Upper lobe of right lung (tissue), 1 donor: ENCODE measurements at places on chromosomes 16 and 17.

GRCh38 chr17:5668557-5669138 lies 84.3 kb upstream of the NLRP1 start:
- no peak for DNase-seq

GRCh38 chr17:49170216-49170615 lies 37.6 kb downstream of the B4GALNT2 start:
- no peak for DNase-seq

DNA sequence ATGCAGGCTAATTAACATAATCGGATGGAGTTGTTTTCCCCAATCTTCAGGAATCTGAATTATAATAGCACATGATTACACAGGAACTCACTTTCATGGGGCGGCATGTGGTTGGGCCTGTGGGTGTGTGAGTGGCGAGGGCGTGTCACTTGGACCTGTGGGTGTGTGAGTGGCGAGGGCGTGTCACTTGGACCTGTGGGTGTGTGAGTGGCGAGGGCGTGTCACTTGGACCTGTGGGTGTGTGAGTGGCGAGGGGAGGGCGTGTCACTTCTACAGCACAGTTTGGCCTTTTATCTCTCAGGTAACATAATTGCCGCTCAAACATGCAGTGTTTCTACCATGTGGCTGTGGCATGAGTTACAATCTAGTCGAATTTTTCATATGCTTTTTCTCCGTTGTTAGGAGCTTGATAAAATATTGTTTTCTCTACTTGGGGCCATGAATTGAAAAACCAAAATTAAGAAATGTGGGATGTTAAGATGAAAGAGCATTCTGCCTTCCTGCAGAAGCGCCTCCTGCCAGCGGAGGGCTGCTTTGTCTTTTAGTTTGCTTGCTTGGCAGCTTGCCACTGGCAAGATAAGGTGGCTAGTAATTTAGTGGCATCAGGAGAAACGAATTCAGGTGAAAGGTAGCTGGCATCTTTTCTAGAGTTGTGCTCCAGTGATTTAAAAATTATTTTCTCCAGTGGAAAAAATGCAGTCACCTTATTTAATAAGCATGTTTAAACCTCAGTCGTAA lies 36.2 kb downstream of the USP10 start:
- DNase-seq, result no peak

DNA sequence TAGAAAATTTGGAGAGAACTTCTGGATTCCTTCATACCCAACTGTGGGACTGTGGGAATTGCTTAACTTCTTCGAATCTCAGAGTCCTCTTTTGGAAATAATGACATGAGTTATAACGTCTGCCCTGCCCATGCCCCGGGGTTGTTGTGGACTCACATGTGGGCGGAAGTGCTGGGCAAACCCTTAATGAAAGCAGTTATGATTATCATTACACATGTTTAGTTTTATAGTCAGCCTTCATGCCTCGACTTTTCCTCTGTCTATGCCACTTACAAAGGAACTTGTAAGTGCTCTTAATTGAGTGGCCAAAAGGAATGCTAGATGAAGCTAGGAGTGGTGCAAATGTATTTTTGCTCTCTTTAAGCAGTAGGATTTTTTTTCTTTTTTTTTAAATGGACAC lies 3.9 kb downstream of the KRT27 start:
- DNase-seq, result no peak

DNA sequence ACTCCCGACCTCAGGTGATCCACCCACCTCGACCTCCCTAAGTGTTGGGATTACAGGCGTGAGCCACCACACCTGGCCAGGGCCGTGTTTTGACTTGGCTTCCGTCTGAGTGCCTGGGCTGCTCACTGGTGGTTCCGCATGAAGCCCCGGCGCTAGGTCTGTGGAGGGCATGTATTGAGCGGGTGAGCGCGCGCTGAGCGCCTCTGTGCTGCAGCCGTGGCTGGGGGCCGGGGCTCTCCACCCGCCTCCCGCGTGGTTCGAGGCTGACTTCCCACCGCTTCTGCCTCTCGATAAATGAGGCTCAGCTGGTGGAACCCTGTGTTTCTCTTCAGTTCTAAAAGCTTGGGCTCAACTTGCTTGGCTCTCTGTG lies 38.9 kb upstream of the ATP2A3 start:
- no peak for DNase-seq

DNA sequence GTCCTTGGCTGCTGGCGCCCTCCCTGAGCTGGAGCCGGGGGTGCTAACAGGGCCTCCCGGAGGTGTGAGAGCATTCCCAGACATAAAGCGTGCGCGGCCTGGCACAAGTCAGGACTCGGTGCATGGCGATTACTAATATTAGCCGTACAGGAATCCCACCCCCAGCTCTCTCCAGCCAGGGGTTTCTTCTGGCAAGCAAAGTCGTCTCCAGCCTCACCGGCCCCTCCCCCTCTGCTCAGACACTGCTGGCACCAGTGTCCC lies 5.0 kb downstream of the CASKIN1 start:
- DNase-seq, result no peak

DNA sequence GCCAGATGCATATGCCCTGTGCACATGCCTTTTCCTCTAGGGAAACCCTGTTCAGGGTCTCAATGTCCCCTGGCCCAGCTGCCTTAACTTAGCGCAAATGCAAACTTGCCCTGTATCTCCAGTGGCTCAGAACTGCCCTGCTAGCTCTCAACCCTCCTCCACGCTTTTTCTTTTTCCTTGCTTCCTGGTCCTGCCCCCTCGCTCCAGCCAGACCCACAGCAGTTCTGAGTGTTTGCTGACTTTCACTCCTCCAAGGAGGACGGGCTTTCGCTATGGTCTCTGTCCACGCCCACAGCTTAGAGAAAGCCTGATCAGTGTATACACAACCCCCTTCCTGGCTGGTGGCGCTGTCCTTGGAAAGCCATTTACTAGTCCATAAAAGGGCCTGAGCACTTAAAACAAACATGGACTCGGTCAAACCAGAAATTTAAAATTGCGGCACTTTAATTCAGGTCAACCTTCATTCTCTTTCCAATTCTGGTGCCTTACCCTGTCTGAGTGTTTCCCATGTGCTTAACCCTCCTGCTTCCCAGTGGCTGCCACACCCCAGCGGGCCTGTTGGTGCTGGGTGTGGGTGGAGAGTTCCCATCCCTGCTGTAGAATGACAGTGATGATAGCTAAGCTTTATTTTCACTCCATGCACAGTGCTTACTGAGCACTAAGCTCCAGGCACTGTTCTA lies 15.6 kb upstream of the TMEM98 start:
- peak; percentile 83 for DNase-seq

GRCh38 chr16:23121024-23121423 lies 28.2 kb downstream of the USP31 start:
- DNase-seq, result no peak

DNA sequence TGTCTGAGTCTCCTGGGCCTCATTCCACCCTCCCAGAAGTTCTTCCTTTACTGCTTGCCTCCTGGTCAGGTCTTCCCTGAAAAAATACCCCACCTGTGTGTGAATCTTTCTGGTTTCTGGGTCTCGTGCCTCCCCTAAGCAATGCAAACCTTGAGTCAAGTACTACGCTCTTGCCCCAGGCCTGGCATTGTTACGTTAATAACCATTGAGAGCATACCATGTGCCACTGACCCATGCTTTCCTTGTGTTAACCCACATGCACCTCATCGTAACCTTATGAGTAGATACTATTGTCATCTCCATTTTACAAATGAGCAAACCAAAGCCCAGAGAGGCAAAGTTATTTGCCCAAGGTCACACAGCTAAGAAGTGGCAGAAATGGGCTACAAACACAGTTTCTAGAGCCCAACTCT lies 25.4 kb upstream of the TOB1 start:
- DNase-seq, result no peak

DNA sequence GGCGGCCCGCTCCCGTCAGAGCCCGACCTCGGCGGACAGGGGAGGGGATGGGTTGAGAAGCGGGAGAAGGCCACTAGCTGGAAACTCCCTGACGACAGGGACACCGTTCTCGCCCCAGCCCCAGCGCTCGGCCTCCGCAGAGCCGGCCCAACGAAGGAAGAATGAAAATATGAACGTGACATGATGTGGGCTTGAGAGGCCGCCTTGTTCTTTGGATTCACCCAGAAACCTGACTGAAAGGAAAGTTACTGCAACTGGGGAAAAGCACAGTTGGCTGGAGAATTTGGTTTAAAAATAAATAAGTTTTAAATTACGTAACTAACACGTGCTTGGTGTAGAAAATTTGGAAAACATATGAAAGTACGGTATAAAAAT lies 21.1 kb downstream of the NPTX1 start:
- DNase-seq, result no peak

- no peak for DNase-seq
These were observed 86.1 kb upstream of the HSBP1 start for GRCh38 chr16:83721676-83722075.

- no peak for DNase-seq
These were observed 7.2 kb upstream of the SLC52A1 start for GRCh38 chr17:5042157-5043022.

- peak; percentile 22 for DNase-seq
These were observed 376.1 kb downstream of the SEC14L1 start for GRCh38 chr17:77516902-77517301.

- no peak for DNase-seq
These were observed 124.8 kb downstream of the NTN1 start for GRCh38 chr17:9146064-9146463.

DNA sequence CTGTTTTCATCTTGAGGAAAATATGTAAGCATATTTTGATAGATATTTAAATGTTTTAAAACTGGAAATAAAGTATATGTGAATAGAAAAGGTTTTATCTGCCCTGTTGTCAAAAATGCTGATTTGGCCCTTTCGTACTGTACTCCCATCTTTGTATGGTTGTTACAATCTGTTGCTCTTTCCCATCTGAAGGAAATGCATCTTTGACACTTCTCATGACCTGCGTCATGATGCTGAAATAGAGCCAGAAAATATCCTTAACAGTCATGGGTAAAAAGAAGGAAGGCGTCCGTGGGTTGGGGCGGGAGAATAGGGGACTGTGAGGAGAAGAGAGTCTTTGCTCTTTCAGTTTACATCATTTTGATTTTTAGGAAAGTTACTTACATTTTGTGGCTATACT lies 327.7 kb downstream of the BCAS3 start:
- DNase-seq, result no peak

DNA sequence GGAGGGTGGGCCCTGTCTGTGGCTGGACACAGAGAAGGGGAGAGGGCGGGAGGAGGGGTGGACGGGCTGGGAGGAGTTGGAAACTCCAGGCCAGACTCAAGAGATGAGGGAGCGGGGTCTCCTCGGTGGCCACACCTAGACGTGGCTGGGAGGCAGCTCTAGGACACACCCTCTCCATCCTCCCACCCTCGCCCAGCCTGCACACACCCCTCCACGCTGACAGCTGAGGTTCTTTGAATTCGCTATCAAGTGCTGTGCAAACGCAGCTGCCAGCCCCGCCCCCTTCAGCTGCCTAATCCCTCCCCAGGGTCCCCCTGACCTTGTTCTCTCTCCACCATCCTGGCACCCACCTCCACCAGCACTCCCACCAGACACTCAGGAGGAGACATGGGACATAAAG lies 48.7 kb downstream of the DNAH17 start:
- DNase-seq, result peak; percentile 64

DNA sequence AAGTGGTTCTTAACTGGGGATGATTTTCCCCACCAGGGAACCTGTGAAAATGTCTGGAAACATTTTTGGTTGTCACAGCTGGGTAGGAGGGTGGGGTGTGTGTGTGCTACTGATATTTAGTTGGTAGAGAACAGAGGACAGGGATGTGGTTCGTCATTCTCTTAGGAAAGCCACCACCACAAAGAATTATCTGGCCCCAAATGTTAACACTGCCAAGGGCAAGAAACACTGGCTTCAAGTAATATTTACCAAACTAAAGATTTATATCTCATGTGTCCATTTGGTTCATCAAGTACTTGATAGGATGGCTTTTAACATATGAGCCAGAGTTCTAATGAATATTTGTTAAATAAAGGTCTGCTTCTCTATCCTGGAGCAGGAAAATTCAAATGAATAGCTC lies 19.5 kb downstream of the MPHOSPH6 start:
- no peak for DNase-seq

DNA sequence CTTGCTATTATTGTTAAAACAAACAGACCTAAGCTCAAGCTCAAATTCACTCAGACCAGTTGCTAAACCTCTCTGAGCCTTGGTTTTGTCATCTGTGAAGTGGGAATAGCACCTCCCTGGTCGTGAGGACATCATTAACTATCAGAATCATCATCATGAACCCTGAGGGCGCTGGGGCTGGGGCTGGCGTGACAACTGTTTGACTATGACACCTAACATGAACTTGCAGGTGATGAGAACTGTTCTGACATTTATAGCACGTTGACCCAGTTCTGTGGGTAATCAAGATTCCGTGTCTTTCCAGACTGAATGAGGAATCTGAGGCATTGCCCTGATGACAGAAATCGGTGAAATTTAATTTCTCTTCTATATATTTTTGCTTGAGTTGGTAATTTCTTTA lies 71.3 kb upstream of the CDH5 start:
- no peak for DNase-seq

- no peak for DNase-seq
These were observed 62.9 kb upstream of the MGAT5B start for GRCh38 chr17:76805319-76805718.

GRCh38 chr17:52027620-52028295 lies 130.8 kb downstream of the CA10 start:
- no peak for DNase-seq

GRCh38 chr17:51508048-51508447 lies 247.7 kb downstream of the UTP18 start:
- DNase-seq, result no peak

DNA sequence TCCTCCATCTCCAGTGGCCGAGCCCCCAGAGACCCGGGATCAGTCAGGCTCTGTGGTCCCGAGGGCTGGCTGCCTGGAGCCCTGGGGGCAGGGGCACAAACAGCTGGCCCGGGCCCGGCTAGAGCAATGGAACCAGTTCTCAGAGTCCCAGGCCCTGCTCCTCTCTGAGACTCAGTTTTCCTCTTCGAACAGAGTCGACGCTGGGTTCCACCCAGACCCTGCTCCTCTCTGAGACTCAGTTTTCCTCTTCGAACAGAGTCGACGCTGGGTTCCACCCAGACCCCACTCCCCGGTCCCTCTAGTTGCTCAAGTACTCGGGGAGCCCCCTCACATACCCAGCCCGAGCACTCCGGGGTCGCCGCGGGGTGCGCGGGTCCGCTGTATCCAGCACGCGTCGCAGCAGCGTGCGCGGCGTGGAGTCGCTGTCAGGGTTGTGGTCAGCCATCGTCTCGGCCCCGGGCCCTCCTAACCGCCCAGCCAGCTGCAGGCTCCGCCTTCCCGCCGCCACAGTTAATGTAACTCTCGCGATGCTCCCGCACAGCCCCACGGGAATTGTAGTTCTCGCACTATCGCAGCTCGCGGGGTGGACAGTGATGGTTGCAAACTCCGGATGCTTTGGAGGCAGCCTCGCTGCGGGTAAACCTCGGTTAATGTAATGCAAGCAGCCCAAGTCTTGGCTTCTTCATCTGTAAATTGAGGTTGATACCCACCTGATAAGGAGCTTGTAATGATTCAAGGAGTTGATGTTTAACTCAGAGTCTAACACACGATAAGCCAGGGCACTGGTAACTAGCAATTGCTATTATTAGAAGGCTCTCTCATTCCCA lies 8.5 kb upstream of the THAP11 start:
- DNase-seq, result peak; percentile 95

DNA sequence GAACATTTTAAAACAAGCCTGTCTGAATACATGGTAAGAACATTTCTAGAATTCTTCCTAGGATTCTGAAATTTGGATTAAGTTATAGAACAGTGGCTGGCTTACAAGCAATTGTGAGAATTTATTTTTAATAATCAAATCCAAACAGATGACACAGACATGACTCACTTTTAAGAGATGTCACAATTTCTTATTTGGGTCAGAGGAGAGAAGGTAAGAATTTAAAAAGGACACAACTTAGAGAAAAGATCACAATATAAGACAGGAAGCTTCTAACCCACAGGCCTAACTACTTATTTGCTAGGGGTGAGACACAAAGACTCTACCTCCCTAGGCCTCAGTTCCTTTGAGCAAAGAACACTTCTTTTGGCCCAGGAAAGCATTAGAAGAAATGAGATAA lies 32.7 kb downstream of the ZZEF1 start:
- no peak for DNase-seq
